Progenitor cell of endocrine pancreas (in vitro differentiated cells): ENCODE measurements at places on chromosomes 1 and 21. TPM values are rescaled to one million over a fixed set of nuclear protein-coding genes. Genes with fewer than 3 reads are reported as not detected.

DNA sequence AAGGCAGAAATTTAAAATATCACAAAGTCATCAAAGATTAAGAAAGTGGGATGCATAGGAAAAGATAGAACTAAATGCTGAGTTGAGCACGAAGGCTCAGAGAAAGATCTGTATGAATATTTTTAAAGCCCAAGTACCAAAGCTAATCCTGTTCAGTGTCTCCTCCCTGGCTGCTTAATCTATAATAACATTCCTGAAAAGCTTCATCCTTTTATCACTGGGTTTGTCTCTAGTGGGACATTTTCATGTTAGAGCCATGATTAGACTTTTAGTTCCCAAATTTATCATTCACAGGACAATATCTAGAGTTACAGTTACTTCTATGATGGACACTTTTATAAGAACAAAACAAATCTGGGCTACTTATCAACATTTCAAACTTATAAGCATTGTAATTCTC is 38.6 kb downstream of the TNFSF18 start:
- no peak for DNase-seq
- no peak overlapping the region for H3K27ac ChIP-seq
- peaks cover 2% of the 10 kb centered on the region for H3K36me3 ChIP-seq
- H3K4me3 ChIP-seq, result no peak overlapping the region

GRCh38 chr1:203120325-203121153 is 7.0 kb upstream of the ADORA1 start:
- H3K27ac ChIP-seq, result no peak overlapping the region
- no peak overlapping the region for H3K4me3 ChIP-seq
- peaks cover 4% of the 10 kb centered on the region for H3K4me1 ChIP-seq
- H3K36me3 ChIP-seq, result no peaks in the 10 kb centered on the region
- DNase-seq, result no peak
- peaks cover 85% of the 10 kb centered on the region for H3K27me3 ChIP-seq

- peaks cover 1% of the 10 kb centered on the region for H3K36me3 ChIP-seq
- H3K4me1 ChIP-seq, result peaks cover 40% of the 10 kb centered on the region
- peaks cover 3% of the 10 kb centered on the region for H3K27me3 ChIP-seq
These were observed 31.1 kb downstream of the CASZ1 start for GRCh38 chr1:10765304-10765703.

- peaks cover 3% of the 10 kb centered on the region for H3K27me3 ChIP-seq
- no peak overlapping the region for H3K4me3 ChIP-seq
- H3K4me1 ChIP-seq, result peaks cover 6% of the 10 kb centered on the region
- no peaks in the 10 kb centered on the region for H3K36me3 ChIP-seq
- DNase-seq, result no peak
These were observed 1.9 kb downstream of the SH3BGR start for GRCh38 chr21:39453571-39454179.

- H3K27ac ChIP-seq, result no peak overlapping the region
- DNase-seq, result no peak
- H3K4me3 ChIP-seq, result no peak overlapping the region
- H3K4me1 ChIP-seq, result peaks cover 2% of the 10 kb centered on the region
These were observed 21.3 kb downstream of the MIIP start for GRCh38 chr1:12040457-12041051.

DNA sequence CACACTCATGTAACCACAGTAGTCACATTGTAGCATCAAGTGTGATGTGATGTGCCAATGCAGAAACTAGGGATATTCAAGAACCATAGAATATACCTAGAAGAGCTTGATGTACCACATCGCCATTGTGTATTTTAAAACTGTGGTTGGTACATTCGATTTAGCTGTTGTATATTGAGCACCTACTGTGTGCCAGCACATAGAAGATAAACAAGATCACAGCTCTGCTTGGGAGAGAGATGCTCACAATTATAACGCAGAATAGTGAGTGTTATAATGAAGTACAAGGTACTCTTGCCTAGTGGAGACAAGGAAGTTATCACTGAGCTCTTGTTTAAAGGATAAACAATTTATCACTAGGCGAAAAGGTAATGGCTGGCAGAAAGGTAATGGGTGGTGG is 4.7 kb downstream of the BTF3L4 start:
- no peak overlapping the region for H3K4me3 ChIP-seq
- H3K27me3 ChIP-seq, result no peaks in the 10 kb centered on the region
- H3K36me3 ChIP-seq, result peaks cover 17% of the 10 kb centered on the region
- DNase-seq, result no peak

- no peaks in the 10 kb centered on the region for H3K27me3 ChIP-seq
- H3K4me1 ChIP-seq, result peaks cover 6% of the 10 kb centered on the region
- DNase-seq, result no peak
- no peak overlapping the region for H3K27ac ChIP-seq
- H3K36me3 ChIP-seq, result no peaks in the 10 kb centered on the region
- no peak overlapping the region for H3K4me3 ChIP-seq
These were observed 166.5 kb downstream of the TPR start for GRCh38 chr1:186208405-186209129.

DNA sequence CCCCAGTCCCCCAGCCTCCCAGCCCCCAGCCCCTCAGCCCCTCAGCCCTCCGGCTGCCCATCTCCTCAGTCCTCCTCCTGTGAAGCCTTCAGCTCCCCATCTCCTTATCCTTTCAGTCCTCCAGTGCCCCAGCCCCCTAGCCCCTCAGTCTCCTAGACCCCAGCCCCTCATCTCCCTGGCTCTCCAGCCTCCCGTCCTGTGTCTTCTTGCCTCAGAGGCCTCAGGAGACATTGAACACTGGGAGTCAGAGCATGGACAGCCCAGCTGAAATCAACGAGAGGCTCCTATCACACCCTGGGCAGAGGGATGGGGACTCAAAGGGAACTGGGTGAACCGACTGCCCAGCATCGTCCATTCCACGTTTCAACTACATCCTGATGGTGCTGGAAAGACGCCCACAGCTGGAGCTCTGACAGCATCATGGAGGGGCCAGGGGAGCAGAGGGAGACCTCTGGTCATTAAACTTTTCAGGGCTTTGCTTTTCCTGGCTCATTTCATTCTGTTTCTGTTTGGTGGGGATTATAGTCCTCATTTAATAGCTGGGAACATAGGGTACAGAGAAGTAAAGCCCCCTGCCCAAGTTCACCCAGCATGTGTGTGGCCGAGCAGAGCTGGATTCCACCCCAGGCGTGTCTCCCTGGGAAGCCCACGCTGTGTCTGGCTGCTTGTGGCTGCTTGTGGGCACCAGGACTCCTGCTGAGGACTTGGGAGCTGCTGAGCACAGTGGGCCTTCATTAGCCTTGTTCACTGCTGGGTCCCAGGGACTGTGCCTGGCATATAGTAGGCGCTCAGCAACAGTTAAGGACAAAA is 396.7 kb downstream of the PTPRU start:
- DNase-seq, result no peak
- H3K4me1 ChIP-seq, result no peaks in the 10 kb centered on the region
- H3K27me3 ChIP-seq, result peaks cover 12% of the 10 kb centered on the region
- H3K4me3 ChIP-seq, result no peak overlapping the region
- no peak overlapping the region for H3K27ac ChIP-seq

GRCh38 chr1:2344744-2345296 is 46.5 kb downstream of the MORN1 start:
- no peak overlapping the region for H3K27ac ChIP-seq
- no peaks in the 10 kb centered on the region for H3K36me3 ChIP-seq
- no peak for DNase-seq
- H3K4me1 ChIP-seq, result no peaks in the 10 kb centered on the region
- H3K4me3 ChIP-seq, result no peak overlapping the region
- H3K27me3 ChIP-seq, result peaks cover 5% of the 10 kb centered on the region

GRCh38 chr1:156814571-156815260 is 1.9 kb downstream of the SH2D2A start:
- H3K4me3 ChIP-seq, result peak overlapping the region; percentile 38
- H3K27me3 ChIP-seq, result peaks cover 63% of the 10 kb centered on the region
- no peak for DNase-seq
- H3K36me3 ChIP-seq, result no peaks in the 10 kb centered on the region
- peaks cover 4% of the 10 kb centered on the region for H3K4me1 ChIP-seq

- peaks cover 31% of the 10 kb centered on the region for H3K36me3 ChIP-seq
- H3K4me1 ChIP-seq, result no peaks in the 10 kb centered on the region
- H3K27ac ChIP-seq, result peak overlapping the region; percentile 37
- no peak overlapping the region for H3K4me3 ChIP-seq
- DNase-seq, result no peak
- no peaks in the 10 kb centered on the region for H3K27me3 ChIP-seq
These were observed 13.6 kb downstream of the ADIPOR1 start for GRCh38 chr1:202944438-202944921.

CIART gene
- 1.9 and 2.7 TPM in 2 replicates for total RNA-seq

DNA sequence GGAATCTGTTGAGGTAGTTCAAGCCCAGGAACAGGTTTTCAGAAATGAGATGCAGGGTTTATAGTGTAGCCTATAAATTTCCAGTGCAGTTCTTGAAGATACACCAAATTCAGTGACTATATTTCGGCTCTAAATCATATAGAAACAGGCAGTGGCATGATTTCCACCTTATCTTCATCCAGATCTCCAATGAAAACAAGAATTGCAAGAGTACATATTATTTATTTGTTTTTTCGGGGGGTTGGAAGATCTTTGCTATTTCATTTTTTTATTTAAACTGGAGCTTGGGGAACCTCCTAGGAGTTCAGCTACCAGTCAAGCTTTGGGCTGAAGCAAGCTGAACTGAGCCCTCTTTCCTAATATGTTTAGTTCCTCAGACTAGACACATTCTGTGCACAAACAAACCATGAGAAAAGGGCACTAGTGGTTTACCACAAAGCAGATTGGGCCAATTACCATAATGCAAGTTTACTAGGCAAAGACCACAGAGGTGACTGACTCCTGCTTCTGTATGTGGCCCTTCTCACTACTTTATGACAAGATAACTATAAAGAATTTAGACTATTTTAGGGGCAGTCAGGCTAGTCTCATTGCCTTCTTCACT is 68.5 kb downstream of the RGS2 start:
- H3K27me3 ChIP-seq, result no peaks in the 10 kb centered on the region
- H3K4me3 ChIP-seq, result no peak overlapping the region
- no peaks in the 10 kb centered on the region for H3K36me3 ChIP-seq
- H3K27ac ChIP-seq, result no peak overlapping the region
- no peak for DNase-seq

DNA sequence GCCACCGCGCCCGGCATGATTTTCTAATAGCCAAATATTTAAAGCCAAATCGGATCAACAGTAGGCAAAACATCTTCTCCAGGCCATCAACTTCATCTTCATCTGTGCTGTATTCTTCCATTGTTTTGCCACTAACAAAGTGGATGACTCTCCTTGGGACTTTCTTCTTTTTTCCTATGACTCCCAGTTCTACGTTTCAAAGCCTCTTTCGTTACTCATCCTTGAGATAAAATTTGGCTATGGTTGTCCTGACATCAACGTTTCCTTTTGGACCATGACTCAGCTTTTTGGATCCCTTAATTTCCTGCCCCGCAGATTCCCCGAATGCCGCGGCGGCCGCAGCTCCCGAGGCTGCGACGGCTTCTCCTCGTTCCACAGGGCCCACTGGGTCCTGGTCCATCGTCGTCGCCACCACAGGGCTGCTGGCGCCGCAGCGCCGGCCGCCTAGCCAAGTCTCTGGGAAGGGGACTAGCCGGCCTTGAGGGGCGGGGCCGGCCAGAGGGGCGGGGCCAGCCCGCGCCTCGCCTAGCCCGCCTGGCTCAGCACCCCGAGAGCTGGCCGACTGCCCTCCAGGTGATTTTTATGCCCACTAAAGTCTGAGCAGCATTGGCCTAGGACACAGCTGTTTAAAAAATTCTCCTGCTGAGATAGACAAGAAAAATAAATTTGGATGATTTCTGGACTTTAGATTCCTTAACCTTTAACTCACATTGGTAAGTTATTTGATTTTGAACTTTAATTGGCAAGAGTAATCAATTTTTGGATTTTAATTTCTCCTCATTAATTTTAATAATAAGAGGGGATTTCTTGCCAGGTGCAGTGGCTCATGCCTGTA is 93.9 kb downstream of the ADCY10 start:
- peak overlapping the region; percentile 67 for H3K4me3 ChIP-seq
- H3K27ac ChIP-seq, result peak overlapping the region; percentile 92
- DNase-seq, result peak; percentile 36
- H3K4me1 ChIP-seq, result peaks cover 25% of the 10 kb centered on the region
- H3K36me3 ChIP-seq, result peaks cover 13% of the 10 kb centered on the region

DNA sequence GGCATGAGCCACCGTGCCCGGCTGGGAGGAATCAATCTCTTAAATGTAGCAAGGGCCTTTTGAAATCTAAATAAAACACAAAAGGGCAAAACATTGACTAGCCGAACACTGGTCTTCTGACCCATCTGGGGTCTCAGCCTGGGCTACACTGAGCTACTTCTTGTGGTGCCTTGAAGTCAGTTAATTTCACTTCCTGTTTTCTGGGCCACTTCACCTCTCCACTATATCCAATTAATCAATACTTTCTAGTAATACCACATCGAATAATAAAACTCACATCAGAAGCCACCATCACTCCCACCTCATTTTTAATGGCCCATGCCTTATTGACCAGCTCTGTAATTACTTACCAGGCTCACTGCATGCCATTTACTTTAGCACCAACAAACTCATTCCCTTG is 138.0 kb upstream of the SAMSN1 start:
- H3K4me3 ChIP-seq, result no peak overlapping the region
- no peak overlapping the region for H3K27ac ChIP-seq
- H3K36me3 ChIP-seq, result no peaks in the 10 kb centered on the region
- no peaks in the 10 kb centered on the region for H3K27me3 ChIP-seq
- no peaks in the 10 kb centered on the region for H3K4me1 ChIP-seq
- DNase-seq, result no peak

DNA sequence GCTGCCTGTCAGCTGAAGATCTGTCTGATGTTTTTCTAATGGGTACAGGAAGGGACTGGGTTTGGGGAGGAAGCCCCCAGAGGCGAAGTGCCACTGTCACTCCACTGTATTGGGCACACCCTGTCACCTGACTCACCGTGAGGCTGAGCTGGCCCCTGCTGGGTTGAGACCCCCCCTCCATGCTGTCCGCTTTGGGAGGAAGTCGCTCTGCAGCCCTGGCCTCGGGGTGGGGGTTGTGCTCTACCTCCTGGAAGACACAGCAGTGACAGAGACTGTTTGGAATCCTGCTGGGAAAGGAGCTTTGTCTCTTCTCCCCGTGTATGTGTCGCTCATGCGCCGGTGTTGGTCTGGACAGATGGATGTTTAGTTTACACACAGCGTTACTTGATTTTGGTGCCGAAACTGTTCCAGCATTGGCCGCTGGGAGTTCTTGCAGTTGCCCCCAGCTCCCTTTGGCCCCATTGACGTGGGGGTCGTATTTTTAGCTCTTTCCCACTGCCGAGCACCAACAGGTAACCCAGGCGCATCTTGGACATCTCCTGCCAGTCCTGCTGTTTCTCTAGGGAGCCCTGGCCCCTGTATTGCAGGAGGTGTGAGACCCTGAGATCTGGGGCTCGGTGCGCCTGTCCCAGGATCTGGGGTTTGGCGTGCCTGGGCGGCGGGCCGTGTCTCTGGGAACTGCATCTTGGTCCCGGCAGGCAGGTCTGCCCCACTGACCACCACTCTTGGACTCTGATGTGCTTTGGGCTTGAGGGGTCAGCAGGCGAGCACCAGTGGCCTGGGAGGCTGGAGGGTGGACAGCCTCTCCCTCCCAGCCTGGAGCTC is 30.3 kb downstream of the SLX9 start:
- no peak for DNase-seq
- H3K4me1 ChIP-seq, result no peaks in the 10 kb centered on the region
- H3K4me3 ChIP-seq, result no peak overlapping the region
- no peak overlapping the region for H3K27ac ChIP-seq
- peaks cover 2% of the 10 kb centered on the region for H3K36me3 ChIP-seq

LEPR gene
- 3.0 and 3.2 TPM in 2 replicates for total RNA-seq
